ENCODE measurements at places on chromosomes 2 and 18. TPM values are rescaled to one million over a fixed set of nuclear protein-coding genes. Genes with fewer than 3 reads are reported as not detected.

- DNase-seq: no peak
Measured at GRCh38 chr18:74623047-74623816, 25.6 kb downstream of the ZNF407 start.

- no peak for DNase-seq
Measured at GRCh38 chr2:17713291-17713690, 40.3 kb downstream of the SMC6 start.

DNA sequence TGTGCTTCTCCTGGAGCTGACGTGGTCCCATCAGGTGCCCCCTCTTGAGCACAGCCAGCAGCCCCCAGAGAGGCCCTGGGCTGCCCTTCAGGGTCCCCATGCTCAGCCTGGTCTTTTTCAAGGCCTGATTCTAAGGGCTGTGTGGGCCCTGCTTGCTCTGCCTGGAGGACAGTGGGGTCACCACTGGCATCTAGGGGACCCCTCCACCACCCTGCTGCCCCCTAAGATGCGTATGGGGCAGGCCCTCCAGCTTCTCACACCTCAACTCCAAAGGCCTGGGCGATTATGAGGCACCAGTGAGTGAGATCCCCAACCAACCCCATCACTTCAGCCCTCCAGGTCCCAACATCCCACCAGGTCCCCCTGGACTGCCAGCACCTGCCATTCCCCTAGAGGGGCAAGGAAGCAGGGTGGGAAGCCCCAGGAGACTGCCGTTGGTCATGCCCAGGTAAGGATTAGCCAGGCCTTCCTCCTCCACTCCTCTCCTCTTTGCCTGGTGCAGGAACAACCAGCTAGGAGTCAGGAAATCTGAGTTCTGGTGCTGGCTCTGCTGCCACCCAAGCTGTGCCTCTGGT, 114.4 kb downstream of the SMAD7 start:
- DNase-seq: no peak

GRCh38 chr2:81734981-81735380, 1430.4 kb upstream of the LRRTM1 start:
- DNase-seq: no peak

- no peak for DNase-seq
Measured at GRCh38 chr2:233114421-233114861, 54.3 kb downstream of the INPP5D start.

GRCh38 chr2:75288760-75289159, 89.4 kb upstream of the TACR1 start:
- DNase-seq: no peak

DNA sequence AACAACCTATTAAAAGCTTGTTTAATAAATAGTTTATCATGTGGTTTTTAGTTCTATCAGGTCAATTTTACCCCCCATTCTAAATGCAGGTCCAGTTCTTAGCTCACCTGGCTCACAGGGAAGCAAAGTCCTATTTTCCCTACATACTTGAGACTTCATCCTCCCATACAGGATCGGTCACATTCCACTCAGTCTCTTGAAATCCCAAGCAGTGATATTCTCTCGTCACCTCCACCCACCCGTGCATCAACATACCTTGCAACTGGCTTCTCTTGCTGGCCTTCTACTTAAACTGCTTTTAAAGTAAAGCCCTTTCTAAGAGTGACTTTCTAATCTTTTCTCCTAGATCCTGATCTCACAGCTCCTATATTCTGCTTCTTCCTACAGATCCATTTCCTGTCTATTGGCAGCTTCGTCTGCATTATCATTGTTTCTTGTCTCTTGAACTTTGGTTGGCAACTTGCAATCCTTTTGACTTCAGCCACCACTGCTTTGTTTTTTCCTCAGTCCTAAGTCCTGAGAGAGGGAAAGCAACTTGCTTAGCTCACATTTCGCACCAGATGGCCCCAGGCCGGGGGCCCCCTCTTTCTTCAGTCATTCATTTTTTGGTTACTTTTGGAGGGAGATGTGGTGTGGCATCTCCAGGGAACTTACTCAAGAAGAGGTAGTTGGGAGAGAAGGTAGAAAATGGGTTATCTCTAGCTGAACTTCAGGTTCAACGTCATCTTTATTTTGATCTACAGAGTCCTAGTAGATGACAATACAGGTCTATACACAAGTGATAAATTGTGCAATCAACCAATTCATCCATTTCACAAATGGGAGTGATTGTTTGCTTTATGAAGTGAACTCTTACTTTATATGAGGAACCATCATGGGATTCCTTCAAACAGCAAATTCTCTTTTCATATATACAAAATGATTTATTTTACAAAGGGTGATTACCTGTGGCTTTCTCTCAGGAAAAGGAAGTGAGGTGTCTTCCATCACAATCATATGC, 23.9 kb upstream of the NCOA1 start:
- no peak for DNase-seq

- DNase-seq: no peak
Measured at GRCh38 chr2:130917006-130917688, 80.4 kb downstream of the ARHGEF4 start.

DNA sequence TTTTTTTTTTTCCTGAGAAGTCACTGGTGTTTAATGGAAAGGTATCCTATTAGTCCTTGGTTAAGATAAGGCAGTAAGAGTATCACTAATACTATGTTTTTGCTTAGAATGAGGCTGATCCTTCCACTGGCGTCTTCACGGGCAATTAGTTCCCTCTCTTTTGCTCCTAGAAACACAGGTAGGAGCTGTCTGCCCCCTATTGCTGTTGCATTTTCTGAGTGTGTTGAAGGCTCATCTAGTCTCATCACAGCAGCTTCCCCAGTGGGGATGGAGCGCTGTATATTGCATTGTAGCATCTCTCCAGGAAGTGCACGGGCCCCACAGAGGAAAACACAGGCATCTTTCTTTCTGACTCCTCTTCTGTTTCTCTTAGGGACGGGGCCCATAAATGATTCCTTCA, 145.0 kb downstream of the NAPG start:
- DNase-seq: no peak

GRCh38 chr2:203949228-203949627, 12.7 kb downstream of the ICOS start:
- no peak for DNase-seq

DNA sequence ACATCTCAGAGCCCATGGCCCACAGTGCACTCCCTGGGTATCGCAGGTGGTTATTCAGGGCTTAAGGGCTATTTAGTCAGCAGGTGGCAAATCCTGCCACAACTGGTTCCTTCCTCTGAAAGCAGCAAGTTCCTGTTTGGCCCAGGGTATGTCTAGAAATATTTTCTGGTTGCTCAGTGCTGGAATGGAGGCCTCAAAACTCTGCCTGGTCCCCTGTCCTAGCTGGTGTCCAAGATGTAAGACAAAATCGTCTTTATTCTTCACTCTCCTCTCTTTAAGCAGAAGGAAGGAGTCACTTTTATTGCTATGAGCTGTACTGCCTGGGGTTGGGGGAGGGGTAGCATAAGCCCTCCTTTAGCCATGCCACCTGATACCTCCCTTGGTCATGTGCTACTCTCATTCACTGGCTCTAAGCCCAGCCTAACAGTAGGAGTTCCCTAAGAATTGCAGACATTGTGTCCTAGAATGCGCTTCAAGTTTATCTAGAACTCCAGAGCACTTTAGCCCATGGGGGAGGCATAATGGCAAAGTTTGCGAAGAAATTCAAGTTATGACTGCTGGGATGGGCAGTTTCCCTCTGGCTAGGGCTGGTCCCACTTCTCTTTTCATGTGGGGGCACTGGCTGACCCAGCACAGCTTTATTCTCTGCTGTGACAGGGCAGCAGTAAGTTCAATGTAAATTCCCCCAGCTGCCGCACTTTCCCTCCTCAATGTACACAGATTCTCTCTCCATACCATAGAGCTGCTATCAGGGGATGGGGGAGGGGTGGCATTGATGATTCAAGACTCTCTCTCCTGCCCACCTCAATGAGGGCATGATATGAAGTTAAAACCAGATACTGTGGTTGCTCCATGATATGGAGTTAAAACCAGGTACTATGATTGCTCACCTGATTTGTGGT, 27.1 kb upstream of the CWC22 start:
- peak; percentile 27 for DNase-seq

GRCh38 chr2:36520431-36520830, 77.5 kb downstream of the FEZ2 start:
- no peak for DNase-seq

DNA sequence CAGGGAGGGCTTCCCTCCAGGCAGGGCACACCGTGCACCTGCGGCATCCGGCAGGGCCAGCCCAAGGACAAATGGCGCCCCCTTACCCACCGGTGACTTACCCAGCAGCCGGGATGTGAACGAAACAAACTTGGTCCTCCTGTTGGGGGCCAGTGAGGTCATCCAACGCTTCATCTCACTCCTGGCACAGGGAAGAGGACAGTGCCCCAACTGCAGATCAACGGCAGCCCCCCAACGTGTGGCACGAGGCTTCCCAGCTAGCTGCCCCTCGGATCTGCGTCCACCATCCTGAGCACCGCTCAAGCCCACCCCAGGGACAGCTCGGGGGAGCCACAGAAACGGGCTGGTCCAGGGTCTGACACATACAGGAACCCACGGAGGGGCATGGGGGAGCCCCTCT, 12.0 kb downstream of the SNORC start:
- no peak for DNase-seq

DNA sequence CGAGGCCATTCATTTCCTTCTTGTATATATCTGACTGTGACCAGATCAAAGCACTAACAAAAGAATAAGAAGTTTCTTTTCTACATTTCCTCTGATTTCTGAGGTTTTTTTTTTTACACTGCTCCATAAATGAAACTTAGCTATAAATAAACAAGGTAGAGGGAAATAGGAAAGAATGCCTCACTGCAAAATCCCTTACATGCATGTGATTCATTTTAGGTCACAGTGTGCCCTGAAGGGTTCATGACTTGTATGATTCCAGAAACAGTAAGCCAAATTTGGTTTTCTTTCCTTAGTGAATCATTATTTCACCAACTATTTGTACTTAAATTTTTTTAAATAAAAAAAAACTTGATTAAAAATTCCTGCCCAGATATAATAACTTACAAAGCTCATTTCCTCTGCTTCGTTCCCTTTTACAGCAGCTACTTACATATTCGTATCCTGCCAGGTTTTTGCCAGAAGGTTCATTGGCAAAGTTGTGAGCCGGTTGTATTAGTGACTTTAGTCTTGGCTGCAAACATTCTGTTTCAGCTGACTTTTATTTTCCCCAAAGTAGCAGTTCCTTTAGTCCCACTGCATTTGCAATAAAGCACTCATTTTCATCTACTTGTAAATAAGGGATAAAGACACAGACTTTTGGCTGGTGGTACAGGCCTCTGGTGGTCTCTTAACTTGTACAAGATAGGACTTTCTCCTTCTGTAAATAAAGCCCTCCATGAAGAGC, 58.6 kb downstream of the LRP2 start:
- no peak for DNase-seq

DNA sequence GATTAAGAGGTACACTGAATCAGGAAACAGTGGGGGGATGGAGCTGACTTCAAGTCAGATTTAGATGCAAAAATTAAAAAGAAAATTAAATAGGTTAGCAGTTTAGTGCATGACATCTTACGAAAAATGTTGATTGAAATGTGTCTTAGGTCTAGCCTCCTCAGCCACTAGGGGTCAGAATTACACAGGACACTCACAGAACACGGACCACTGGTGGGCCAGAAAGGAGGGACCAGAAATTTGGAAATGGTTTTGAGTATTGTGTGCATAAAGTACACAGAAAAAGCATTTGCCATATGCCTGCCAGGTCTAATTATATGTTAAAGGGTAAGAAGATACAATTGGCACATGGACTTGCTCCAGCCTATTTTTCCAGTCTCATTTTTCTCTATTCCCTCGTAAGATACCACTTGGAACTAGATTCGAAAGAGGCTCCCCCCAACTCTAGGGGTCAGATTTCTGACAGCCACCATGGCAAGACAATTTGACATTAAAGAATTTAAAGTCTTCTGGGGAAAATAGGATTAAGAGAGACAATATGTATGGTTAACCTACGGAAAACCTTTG, 550.2 kb upstream of the SETBP1 start:
- peak; percentile 58 for DNase-seq

DNA sequence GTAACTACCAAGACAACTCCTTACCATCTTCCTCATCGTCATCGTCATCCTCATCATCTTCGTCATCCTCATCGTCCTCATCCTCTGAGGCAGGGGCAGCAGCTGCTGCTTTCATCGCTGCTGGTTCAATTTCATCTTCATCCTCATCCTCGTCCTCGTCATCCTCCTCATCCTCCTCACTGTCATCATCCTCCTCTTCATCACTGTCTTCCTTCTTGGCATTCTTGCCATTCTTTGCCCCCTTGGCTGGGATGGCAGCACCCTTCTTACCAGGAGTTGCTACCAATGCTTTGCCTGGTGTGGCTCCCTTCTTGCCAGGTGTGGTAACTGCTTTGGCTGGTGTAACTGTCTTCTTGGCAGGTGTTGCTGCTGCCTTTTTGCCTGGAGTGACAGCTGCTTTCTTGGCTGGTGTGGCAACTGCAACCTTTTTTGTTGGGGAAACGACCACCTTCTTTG, 2.7 kb downstream of the NCL start:
- no peak for DNase-seq

GRCh38 chr2:216103213-216103612, 5.9 kb upstream of the XRCC5 start:
- no peak for DNase-seq

- peak; percentile 10 for DNase-seq
Measured at GRCh38 chr18:56709463-56709862, 58.3 kb downstream of the WDR7 start.

GRCh38 chr2:160288324-160288723, 88.3 kb upstream of the ITGB6 start:
- no peak for DNase-seq

DNA sequence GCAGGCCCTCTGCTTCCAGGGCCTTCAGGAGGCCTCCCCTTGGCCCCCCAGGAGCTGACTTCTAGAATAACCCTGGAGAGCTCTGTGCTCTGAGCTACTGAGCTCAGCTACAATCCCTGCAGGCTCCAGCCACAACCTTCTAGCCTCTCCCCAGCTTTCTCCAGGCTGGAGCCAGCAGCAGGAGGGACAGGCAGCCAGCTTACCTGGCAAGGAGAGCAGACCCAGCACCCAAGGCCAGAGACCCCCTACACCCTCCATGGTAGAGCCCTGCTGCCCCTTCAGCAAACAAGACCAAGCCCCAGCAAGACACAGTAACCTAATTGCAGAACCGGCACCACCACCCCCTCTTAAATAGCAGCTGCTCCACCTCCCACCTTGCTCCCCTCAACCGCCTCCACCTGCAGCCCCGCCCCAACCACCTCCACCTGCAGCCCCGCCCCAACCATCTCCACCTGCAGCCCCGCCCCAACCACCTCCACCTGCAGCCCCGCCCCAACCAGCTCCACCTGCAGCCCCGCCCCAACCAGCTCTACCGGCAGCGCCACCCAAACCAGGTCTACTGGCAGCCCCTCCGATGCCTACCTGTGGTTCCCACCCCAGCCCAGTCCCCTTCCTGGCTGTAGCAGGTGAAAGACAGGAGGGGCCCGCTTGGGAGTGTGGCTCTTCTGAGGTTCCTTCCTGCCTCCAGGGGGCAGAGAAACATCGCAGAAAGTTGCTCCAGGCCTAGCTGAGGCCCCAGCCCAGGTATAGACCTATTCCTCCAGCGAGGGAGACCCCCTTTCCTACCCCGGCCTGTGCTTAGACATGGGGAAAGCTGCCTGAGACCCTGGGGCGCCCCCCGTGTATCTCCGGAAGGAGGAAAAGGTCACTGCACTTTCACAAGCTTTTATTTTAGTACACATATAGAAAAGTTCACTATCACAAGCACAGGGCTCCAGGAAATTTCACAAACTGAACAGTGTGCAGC, at the start of gene ASTL:
Gene ASTL, minus strand, starts transcription at position 324 of the 967 bp plus-strand sequence. Its CDS starts 66 bp downstream, at position 258.
- peak; percentile 32 for DNase-seq

Gene CNDP1
- polyA plus RNA-seq: 0.31 TPM

Gene TSHZ1
- 26.7 TPM for polyA plus RNA-seq

Gene C2orf68
- 41.3 TPM for polyA plus RNA-seq

Gene UGT1A10
- not detected for polyA plus RNA-seq

Gene LCT
- not detected for polyA plus RNA-seq

Gene CHST10
- polyA plus RNA-seq: 10.5 TPM

Gene DTYMK
- 25.9 TPM for polyA plus RNA-seq

Gene XIRP2
- 197 TPM for polyA plus RNA-seq

Gene CD207
- polyA plus RNA-seq: not detected

Gene MRO
- 0.46 TPM for polyA plus RNA-seq

Data from muscle of back (tissue), 13 donors.